ENCODE measurements at places on chromosomes 7 and 10.
A peak's percentile ranks its signal among the peaks of the same experiment; 100 is the strongest.

DNA sequence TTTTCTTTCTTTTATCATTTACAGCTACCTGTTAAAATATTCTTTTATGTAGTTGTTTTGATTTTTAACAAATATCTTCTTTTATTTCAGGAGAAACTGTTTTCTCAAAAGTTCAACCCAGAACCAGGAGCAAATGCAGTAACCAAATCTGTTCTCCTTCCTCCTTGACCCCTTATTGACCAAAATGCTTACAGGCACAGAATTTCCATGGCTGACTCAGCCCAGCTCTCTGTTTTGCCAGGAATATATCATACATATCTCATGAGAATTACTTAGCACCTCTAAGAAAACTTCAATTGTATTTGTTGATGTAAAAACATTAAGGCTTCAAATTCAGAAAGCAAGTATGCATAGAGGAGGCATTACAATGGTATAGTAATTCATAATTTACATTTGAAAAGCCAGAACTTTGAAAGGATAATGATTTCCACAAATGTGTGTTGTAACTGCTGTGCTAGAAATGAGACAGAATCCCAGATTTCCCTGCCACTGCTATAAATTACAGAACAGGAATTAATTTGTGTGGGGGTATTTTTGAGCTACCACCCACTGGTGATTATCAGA is 2.2 kb downstream of the GSAP start:
- DNase-seq: no peak

GRCh38 chr7:29146888-29147609 is 712 bp upstream of the CPVL start:
- no peak for DNase-seq

DNA sequence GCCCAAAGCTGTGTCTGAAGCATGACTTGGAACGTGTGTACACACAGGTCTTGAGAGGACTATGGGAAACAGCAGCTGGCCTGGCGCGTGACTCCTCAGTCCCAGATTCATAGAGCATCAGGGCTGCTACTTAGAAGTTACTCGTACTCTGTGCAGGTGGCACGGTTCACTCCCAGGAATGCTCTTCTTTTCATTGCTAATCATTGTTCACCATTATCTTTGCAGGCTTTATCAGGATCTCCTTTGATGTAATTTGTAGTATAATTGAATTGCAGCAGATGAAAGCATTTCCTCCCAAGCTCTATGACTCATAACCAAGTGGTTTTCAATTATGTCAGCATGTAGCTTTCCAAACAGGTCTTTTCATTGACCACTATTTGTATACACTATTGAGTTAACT is 938.9 kb downstream of the NRG3 start:
- DNase-seq: no peak

GRCh38 chr10:3588346-3588745 is 196.7 kb downstream of the KLF6 start:
- no peak for DNase-seq

- DNase-seq: no peak
These were observed 146.0 kb upstream of the ADO start for GRCh38 chr10:62658516-62658915.

GRCh38 chr10:61899069-61899531 is 2.4 kb upstream of the ARID5B start:
- DNase-seq: no peak

- DNase-seq: no peak
These were observed 77.7 kb downstream of the CDCA7L start for GRCh38 chr7:21867816-21868575.

DNA sequence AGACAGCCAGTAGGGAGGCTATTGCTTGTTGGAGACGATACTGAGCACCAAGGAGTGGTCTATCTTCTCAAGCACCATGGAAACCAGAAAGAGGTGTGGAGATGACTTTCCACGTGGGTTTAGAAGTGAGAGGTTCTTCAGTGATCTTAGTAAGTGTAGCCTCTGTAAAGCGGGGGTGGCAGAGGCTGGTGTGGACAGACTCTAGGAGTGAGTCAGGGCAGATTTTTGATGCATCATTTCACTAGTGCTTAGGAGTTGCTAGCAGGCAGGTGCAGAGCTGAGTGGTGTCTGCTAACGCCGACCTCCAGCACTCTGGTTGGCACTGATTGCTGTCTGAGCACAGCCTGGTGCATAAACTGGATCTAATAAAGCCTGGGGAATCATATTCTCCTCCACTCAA is 78.4 kb upstream of the ADO start:
- peak; percentile 63 for DNase-seq

DNA sequence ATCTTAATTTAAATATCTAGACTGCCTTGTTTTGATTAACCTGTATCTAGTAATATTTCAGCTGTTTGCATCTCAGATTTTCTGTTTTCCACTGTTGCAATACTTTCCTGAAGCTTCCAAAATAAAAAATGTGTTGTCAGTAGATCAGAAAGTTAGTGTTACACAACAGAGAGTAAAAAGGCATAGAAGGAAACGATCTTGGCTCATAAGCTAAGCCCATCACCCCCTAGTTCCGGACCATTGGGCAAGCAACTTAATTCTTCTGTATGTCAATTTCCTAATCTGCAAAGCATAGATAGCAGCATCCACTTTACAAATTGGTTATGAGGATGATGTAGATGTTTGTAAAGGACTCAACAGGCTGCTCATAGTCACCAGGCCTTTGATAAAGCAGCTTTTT is 4.4 kb downstream of the PON3 start:
- no peak for DNase-seq

DNA sequence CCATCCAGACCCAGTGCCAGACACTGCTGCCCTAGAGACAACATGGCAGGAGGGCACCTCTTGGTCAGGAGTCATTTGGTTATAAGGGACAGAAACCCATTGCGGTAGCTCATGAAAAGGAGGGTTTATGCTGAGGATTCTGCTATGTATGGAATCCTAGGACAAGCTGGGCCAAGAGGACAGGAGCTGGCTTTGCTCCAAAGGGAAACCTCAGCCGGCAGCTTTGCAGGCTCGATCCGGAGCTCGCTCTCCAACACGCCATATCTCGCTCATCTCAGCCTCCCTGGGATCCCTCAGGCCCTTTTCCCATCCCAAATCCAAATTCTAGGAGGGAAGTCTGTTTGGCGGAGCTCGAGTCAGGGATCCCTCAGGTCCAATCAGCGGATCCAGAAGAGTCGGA is 345.7 kb downstream of the GLRX3 start:
- no peak for DNase-seq

DNA sequence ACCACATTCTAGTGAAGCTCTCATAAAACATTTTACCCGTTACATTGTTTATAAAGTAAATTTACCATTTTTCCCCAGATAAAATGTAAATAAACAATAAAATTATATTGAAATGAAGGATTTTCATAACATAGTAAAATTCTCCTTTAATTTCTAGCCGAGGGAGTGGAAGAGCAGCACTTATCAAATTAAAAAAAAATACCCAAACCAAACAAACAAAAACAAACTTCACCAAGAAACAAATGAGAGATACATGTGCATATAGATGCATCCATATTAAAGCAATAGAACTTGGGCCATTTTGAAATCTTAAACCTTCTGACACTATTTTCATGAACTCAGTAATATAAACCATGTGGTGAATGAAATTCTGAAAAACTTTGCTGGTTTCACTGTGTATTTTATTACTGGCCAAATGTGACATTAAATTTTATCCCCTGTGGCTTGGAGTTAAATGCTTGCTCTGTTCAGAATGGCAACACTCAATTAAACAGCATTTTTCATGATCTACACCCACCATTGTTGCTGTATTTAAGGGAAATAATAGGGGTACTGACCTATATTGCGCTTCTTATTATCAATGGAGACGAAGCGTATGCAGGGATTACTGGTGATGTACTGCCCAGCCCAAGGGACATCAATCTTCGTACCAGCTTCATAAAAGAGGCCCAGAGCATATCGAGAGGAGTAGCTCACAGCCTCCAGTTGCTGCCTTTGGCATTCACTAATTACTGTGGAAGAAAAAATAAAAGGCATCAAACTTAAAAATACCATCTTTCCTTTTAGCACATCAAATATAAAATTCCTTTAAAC is 220.9 kb downstream of the RNLS start:
- DNase-seq: no peak
